Fibroblast of skin of left biceps (primary cell): ENCODE measurements at places on chromosomes 12 and 14.

- DNase-seq, result peak; percentile 92
Measured at GRCh38 chr12:3698218-3698974, 54.5 kb downstream of the CRACR2A start.

- DNase-seq, result no peak
Measured at GRCh38 chr12:122984612-122985337, 4.3 kb downstream of the ARL6IP4 start.

DNA sequence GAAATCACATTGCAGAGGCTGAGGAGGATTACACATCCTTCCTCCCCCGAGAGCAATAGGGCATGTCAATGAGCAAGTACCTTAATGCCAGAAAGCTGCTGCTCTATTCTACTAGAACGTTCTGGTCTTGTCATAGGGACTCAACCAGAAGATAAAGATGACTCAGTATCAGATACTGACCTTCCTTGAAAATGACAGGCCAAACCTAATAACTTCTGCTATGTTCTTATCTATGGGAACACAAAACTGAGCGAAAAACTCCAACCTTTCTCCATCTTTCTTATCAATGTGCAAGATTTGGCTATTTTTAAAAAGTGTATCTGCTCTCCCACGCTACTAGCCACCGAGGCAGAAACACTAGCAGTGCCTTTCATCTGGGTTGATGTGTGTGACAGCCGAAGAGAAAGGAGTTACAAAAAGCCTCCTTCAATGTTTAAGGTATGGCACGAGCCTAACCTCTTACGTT lies 5.5 kb downstream of the CCDC92 start:
- no peak for DNase-seq

GRCh38 chr12:77685112-77685511 lies 145.6 kb upstream of the NAV3 start:
- peak; percentile 69 for DNase-seq

GRCh38 chr14:92792885-92793284 lies 1.2 kb upstream of the GOLGA5 start:
- no peak for DNase-seq

- DNase-seq, result no peak
Measured at GRCh38 chr12:119036878-119037825, 55.8 kb downstream of the SRRM4 start.

- peak; percentile 45 for DNase-seq
Measured at GRCh38 chr12:70971001-70971794, 50.7 kb upstream of the PTPRR start.

DNA sequence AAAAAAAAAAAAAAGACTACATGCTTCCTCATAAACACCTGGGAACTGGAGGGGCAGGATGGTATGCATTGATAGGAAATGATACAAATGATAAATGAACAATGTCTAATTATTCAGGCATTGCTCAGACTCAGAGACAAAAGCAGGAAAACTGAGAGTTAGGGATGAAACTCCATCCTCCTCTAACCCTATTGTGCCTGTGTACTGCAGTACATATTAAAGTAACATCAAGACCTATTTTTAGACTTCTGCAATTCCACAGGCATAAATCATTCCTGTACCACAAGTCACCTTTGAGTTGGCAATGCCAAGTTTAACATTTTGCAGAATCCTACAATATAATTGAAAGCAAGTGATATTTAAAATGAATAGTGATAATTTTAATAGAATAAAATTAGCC lies 156.5 kb upstream of the USP15 start:
- no peak for DNase-seq

DNA sequence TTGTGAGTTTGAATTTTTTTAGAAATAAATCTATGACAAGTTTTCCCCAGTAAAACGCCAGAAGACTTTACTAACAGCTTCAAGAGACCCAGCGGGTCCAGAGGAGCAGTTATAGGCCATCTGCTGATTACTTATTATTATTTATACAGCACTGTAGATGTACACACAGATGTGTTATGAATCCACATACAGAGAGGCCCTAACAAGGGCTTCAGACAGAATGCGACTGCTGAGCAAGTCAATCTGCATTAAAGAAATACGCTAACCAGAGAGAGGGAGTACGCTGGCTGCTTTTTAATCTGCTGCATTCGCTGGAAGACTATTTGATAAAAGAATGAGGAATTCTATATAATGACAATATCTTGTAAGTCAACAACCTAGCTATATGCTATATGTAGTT lies 32.5 kb downstream of the ATF7 start:
- no peak for DNase-seq

GRCh38 chr14:65268594-65268993 lies 143.9 kb upstream of the FUT8 start:
- no peak for DNase-seq

DNA sequence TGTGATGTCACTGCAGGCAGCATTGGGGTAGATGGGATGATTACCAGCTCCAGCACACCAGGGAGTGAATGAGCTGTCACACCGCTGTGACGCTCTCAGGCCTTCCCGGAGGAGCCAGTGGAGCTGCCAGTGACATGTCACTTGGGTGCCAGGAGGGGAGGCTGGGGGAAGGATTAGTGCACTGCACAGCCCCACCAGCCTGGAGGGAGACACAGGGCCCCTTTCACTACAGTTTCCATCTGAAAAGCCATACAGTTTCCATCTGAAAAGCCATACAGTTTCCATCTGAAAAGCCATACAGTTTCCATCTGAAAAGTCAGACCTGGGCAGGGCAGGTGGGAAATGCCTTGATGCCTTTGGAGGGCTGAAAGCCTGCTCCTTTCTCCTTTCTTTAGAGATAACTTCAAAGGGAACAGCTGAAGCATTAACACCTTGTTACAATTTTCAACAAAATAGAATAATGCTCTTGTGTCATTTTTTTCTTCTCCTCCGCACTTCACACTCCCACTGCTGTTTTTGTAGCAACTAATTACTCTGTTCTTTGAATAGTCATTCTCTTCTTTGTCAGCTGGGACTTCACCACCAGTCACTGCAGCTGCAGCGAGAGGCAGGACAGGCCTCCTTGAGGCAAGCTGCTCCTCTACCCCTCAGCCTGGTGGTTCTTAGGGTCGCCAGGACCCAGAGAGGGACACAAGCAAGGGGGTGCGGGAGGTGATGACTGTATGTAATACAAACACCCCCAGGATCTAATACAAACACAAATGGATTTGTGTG lies 256.9 kb upstream of the RGS6 start:
- DNase-seq, result no peak

- DNase-seq, result peak; percentile 68
Measured at GRCh38 chr12:116210131-116210530, 67.4 kb downstream of the MED13L start.

- DNase-seq, result no peak
Measured at GRCh38 chr12:104276273-104277131, 27.0 kb upstream of the EID3 start.

- no peak for DNase-seq
Measured at GRCh38 chr12:96108321-96108720, 72.9 kb upstream of the LTA4H start.

GRCh38 chr12:53234271-53234914 lies 2.4 kb upstream of the RARG start:
- no peak for DNase-seq

- no peak for DNase-seq
Measured at GRCh38 chr12:47557386-47557785, 148.4 kb downstream of the RPAP3 start.

DNA sequence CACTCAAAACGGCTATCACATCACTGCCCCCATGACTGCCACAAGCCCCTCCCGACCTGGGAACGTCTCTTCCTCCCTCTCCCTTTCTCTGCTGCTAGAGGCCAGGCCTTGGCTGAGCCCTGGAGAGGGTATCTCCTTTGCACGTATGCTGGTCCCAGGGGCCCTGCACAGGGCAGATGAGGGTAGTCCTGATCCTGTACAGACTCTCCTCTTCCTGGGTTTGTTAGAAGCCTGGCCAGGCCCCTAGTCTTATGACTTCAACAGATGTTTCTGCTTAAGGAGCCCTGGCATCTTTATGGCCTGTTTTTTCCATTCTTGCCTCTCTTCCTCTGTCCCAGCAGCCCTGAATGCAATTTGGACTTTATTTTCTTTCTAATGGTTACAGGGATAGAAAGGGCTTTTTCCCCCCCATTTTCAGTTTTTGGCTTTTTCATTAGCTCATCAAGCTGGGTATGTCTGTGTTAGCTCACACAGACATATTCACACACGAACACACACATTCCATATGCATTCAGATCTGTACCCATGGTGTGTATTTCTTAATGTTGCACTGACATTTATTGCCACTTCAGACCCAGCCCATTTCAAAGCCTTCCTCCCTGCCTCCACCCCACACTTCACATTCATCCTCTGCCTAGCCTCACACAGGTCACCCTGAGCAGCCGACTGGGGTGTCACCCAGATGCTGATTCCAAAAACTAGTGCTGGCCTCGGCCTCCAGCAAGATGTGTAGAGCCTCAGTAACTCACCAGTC lies 203.2 kb downstream of the ZFP36L1 start:
- peak; percentile 78 for DNase-seq

DNA sequence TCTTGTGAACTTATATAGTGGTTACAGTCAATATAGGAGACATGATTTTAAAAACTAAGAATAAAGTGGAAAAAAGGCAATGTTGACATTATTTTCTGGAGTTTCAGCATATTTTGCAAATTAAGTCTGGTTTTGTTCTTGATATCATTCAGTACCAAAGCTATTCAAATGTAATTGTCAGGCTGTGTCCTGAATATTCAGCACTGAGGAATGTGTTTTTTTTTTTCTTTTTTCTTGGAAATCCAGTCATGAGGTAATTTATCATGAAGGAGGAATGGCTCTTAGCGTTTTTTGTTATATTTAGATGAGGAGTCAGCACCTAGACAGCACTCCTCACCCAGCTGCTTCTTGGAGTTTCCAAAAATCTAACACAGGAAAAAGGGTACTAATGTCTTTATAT lies 225.5 kb downstream of the CCDC91 start:
- peak; percentile 85 for DNase-seq

DNA sequence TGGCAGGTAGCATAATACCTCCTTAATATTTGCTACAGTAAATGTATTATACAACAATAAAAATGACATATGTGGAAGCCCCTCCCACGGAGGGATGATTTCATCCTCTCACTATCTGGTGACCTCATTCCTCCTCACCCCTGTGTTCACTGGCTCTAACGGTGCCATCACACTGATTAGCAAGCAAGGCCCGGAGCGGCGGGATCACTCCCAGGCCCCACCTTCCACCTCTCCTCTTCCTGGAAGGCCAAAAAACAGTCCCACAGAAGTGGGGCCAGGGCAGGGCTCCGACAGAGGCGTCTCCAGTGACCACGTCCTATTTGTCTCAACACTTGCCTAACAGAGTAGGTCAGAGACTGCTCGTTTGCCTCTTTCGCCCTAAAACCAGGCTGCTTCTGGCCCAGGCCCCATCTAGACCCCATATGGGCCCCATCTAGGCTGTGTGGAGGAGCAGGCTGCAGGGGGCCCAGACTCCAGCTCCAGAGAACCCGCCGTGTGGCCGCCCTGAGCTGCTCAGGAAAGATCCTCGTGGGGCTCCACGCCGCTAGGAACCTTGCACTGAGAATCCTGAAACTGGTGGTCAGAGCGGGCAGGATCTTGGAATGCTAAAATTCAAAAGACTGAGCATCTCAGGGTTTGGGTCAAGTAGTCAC lies 3.7 kb downstream of the SELPLG start:
- peak; percentile 57 for DNase-seq

- peak; percentile 23 for DNase-seq
Measured at GRCh38 chr12:10722502-10722904, 620 bp downstream of the YBX3 start.

DNA sequence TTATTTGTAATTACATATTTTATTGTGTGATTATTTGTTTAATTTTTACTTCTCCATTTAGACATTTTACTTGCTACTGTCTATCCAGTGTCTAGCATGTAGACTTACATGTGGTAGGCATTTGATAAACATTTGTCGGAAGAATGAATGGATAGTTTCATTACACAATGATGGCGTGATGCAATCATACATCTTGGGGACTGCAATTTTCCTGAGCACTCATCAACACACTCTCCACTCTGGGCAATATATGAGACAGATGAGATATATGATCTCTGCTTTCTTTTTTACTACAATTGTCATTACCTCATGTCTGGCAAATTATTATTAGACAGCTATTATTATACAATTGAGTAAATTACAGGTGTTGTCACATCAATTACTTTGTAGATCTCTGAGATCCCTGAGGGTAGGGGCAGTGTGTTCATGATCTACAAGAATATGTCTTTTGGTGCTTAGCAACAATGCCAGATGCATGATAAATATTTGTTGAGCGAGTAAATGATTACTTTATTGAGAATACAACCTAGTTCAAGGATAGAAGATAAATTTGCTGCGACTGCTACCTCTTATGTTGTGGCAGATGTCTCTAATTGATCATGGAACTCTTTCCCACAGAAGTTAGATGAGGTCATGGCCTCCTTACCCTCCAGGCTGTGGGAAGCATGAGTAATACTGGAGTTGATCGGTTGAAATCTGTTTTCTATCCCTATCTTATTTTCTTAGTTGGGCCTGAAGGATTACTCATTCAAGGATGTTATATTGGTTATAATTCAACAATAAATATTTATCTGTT lies 416.0 kb downstream of the LRIG3 start:
- peak; percentile 33 for DNase-seq

DNA sequence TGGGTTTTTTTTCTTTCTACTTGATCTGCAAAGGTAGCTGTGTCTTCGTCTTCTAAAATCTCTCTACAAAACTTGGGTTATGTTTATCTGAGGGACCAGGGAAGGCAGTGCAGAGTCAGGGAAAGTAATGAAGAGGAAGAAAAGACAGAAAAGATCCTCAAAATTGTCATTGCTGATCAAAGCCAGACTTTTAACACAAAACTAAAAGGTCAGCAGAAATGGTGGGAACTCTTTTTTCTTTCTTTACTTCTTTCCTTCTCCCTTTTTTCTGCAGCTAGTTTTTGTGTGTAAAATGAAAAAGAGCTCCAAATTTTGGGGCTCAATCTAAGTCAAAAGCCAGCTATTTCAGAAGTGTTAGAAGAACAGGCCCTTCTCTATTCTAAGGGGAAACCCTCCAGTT lies 11.9 kb downstream of the DPF3 start:
- DNase-seq, result no peak

GRCh38 chr12:107571492-107571891 lies 114.1 kb upstream of the PWP1 start:
- no peak for DNase-seq

DNA sequence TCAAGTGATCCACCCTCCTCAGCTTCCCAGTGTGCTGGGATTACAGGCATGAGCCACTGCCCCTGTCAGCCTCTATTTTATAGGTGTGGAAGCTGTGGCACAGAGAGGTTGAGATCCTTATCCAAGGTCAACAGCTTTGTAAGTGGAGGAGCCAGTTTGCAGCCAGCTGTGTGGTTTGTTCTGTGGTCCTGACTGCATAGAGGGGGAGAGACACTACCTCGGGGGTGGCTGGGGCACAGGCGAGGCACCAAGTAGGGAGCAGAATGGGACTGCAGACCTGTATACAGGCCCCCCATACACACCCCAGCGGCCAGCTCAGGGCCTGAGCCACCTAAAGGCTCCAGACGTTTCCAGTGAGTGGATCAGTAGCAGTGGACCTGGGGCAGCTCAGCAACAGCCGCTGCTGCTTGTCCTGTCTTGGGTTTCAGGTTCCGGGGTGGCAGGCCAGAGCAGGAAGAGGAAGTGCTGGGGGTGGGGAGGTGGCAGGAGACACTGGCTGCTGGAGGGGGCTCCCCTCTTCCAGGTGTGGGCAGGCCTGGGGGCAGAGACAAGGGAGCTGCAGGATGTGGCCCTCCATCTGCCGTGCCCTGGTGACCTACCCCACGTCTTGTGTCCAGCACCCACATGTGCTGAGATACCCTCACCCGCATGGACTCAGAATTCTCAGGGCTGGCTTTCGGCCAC lies 11.0 kb downstream of the ORAI1 start:
- DNase-seq, result no peak

- DNase-seq, result no peak
Measured at GRCh38 chr12:91274916-91275315, 92.3 kb upstream of the DCN start.

- no peak for DNase-seq
Measured at GRCh38 chr14:95481391-95482022, 34.9 kb downstream of the SYNE3 start.

GRCh38 chr14:22781301-22781991 lies 15.0 kb downstream of the OXA1L start:
- no peak for DNase-seq
